Stimulated activated CD4-positive, alpha-beta T cell treated with anti-CD3 and anti-CD28 coated beads, Interleukin-12 subunit alpha, Interleukin-12 subunit beta, amount 100 ng/mL, for 24 hours (primary cell): ENCODE measurements at places on chromosomes 7 and 10.

- DNase-seq: no peak
Observed at GRCh38 chr10:83945982-83946718, 193.2 kb upstream of the GHITM start.

GRCh38 chr10:78985973-78986818, 82.6 kb upstream of the ZMIZ1 start:
- DNase-seq: no peak

DNA sequence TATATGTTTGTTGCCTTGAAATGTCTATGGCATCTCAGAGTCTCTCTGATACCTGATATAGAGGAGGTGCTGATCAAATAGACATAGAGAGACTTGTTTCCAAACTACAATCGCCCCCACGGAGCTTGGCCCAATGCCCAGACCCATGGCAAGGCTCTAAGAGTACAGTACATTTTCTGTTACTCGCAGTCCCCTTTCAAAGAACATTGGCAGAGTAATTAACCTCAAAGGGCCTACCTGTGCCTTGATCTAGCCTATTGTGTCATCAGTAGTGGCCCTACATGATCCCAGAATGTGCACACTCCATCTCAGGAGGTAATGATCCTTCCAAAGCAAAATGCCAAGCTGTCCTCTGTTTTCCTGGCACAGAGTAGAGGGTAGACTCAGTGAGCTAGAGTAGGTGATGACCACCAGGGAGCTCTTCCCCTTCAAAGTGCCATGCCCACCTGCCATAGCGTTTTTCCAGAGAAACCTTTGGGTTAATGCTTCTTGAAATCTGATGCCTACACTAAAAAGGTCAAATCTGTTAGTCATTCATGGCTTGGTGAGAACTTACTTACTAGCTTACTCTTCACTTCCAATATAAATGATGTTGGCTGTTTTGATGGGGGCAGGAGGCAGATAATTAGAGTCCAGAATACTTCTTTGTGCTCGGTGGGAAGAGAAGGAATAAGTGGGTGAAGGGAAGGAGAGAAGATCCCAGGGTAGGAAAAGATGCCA, 41.2 kb upstream of the ACSL5 start:
- no peak for DNase-seq

- DNase-seq: no peak
Observed at GRCh38 chr10:79353726-79354125, 6.5 kb downstream of the PPIF start.

DNA sequence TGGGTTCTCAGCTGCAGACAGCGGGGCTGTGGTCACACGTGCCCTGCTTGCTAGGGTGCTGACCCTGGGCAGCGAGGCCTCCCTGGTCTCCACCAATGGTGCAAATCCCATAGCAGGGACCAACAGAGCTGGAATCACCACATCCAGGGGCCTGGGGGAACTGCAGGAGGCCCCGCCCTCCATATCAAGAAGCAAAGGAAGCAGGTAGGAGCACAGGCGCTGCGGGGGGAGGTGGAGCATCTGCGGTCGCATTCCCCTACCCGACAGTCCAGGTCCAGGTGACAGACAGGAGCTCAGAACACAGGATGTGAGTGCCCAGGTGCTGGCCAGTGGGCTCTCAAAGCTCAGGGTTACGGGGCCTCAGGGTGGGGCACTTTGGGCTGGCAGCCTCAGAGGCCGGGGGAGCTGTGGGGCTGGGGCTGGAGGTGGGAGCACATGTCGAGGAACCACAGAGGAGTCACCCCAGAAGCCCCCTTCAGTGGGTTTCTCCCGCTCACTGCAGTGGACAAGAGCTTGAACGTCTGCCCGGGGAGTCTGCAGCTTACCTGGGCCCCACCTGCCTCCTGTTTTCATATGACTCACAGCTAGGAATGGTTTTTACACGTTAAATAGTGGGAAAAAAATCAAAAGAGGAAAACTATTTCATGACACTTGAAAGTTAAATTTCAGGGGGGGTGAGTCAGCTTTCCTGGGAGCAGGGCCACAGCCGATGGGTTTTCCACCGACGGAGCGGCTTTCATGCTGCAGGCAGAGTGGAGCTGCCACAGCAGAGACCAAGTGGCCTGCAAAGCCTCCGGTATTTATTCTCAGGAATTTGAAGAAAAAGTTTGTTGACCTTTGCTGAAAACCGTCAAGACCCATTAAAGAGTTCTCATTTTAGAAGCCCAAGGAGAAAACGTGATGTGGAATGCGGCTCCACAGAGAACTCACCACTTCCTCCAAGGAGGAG, 148.7 kb upstream of the PPP2R2D start:
- no peak for DNase-seq

DNA sequence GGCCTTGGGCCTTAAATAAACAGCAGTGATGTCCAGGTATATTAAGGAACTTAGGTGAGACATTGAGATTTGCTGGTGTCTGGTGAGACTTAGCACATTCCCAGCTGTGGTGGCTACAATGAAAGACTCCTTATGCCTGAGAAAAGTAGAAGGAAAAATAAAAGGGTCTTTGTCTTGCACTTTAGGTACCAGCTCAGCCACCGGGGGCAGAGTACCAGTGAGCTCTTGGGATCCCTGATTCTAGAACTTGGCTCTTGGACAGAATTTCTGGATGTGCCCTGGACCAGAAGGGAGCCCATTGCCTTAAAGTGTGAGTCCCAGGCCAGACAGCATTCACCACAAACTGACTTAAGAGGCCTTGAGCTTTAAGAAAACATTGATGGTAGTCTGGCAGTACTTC, 1038.7 kb downstream of the SORCS3 start:
- DNase-seq: no peak

DNA sequence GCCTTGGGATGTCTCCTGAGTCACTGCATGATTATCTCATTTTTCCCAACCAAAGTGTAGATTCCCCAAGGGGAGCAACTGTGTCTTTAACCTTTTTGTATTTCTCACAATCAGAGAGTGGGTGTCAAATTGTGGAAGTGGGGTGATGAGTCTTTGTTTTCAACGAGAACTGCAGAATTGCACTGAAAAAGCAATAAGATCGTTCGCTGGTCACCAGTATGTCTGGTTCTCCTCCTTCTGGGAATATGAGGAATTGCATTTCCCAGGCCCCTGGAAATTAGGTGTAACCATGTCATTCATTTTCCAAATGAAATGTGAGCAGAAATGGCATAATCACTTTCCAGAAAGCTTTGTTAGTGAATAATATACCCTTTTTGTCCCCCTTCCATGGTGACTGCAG, 326.9 kb downstream of the GPAM start:
- no peak for DNase-seq

GRCh38 chr7:124992851-124993562, 63.4 kb upstream of the POT1 start:
- DNase-seq: no peak

DNA sequence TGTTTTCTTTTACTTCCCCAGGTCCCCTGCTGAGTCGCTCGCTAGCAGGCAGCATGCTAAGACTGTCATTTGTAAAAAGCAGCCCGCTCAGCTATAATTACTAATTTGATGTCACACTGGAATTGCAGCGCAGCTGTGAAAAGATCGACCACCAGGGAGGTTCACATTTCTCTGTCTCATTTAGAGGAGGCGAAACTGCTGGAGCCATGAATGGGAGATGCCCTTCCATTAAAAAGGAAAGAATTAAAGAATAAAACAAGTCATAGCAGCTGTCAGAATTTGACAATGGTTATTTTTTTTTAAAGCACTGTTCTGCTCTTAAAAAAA, 153.5 kb downstream of the PIP4K2A start:
- no peak for DNase-seq

DNA sequence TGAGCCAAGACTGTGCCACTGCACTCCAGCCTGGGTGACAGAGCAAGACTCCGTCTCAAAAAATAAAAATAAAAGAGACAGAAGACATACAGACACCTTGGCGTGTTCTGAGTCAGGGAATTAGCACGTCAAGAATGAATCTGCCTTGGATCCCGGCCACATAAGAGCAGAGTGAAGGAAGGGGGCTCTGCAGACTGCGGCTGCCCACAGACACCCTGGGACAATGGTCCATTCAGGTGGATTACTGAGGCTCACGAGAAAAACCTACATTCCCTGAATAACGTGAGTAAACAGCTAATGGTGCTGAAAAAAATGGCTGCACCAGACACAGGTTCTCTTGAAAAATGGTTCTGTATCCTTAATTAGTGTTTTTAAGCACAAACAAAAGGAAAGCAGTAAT, 100.1 kb upstream of the FGFR2 start:
- DNase-seq: no peak

DNA sequence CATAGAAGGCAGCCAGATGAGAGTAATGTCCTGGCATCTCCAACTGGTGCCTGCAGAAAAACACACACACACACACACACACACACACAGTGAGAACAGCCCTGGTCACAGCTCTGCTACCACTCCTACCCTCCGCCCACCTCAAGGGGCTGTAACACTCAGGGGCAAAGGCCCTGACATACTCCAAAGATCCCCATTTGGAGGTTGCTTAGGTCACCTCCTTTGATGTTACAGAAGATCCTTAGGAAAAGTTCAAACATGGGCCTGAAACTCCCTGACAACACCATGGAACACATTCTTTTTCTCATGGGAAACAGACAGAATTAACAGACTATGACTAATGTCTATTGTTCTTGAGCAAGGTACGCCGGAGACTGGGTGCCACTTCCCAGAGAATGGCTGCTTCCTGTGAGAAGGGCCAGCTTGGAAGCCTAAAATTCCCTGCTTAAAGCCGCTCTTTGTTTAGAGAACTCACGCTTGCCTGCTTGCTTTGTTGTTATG, 27.7 kb downstream of the DENND11 start:
- DNase-seq: no peak

DNA sequence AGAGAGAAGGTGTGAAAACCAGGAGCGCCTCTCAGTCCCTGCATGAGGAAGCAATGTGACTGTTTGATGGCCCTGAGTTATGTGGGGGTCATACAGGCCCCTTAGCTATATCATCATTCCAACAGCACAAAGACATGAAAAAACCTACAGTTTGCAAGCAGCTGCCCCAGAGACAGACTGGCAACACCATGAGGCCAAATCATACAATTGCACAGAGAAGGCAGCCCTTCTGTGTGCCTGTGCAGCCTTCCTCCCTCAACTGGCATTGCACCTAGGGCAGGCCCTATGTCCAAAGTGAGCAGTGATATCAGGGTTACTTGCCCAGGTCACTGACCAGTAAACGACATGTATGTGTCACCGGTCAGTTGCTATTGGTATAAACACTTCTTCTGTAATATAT, 41.6 kb downstream of the GPRIN2 start:
- DNase-seq: no peak

GRCh38 chr10:80194373-80195045, 10.8 kb downstream of the ANXA11 start:
- no peak for DNase-seq

DNA sequence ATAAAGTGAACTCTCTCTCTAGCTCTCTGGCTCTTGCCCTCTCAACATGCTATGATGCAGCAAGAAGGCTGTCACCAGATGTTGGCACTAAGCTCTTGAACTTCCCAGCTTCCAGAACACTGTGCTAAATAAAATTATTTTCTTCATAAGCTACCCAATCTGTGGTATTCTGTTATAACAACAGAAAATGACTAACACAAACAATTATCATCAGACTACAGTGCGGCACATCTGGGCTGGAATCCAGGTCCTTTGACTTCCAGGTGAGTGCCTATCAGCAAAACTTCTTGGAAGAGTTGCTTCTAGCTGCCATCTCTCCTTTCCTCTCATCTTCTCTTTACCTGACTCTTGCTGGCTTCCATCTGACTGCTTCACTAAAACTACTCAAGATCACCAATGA, 20.4 kb downstream of the HTR7 start:
- no peak for DNase-seq

GRCh38 chr10:86253091-86254072, 113.2 kb downstream of the GRID1 start:
- no peak for DNase-seq

- DNase-seq: no peak
Observed at GRCh38 chr7:115749924-115750323, 280.6 kb downstream of the TFEC start.

GRCh38 chr10:133260895-133261725, 15.6 kb downstream of the ADAM8 start:
- DNase-seq: no peak

GRCh38 chr7:75650681-75651080, 88.1 kb downstream of the HIP1 start:
- no peak for DNase-seq

- peak; percentile 29 for DNase-seq
Observed at GRCh38 chr7:155533827-155534690, 12.3 kb downstream of the CNPY1 start.

DNA sequence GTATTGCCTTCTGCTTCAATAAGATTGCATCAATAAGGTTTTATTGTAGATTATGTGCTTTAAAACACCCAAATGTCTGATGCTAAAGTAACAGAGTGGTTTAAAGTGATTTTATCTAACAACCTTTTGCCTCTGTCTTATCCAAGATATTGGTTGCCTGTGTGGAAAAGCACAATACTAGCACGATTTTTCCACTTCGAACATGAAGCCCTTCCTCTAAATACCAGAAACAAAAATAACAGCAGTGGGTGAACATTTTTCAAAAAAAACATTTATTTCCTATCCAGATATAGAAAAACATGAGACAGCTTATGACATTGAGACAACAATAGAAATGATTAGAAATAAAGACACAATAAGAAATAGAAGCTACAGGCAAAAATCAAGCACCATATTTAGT, 59.5 kb upstream of the MDFIC start:
- DNase-seq: no peak

DNA sequence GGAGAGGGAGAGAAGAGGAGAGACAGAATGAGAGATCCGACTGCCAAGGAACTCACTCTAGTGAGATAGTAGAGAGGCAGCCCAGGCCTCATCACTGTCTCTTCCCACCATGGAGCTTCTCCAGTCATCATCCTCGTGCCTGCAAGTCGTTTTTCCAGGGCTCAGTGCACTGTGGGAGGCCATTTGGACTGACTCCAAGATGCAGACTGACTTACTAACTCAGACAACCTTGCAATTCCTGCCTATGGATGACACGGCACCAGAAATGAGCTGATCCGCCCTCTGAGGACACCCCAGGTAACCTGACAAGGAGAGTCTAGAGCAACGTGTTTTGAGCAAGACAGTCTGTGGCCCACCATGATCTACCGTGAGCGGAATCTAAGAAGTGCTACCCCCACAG, 154.9 kb downstream of the GLI3 start:
- no peak for DNase-seq

- no peak for DNase-seq
Observed at GRCh38 chr7:41193738-41194282, 509.1 kb downstream of the INHBA start.

GRCh38 chr10:8950978-8951377, 896.5 kb downstream of the GATA3 start:
- no peak for DNase-seq

- DNase-seq: peak; percentile 89
Observed at GRCh38 chr7:92528188-92528957, at the start of the genes PEX1 and RBM48. PEX1 (minus strand) TSS chr7:92528520; CDS start chr7:92528435, 85 bp downstream. RBM48 (plus strand) TSS chr7:92528795; CDS start chr7:92528814, 19 bp downstream.

GRCh38 chr7:38632411-38632810, 1.2 kb upstream of the AMPH start:
- no peak for DNase-seq
